ENCODE measurements at places on chromosomes 13 and 19. TPM values are rescaled to one million over a fixed set of nuclear protein-coding genes. Genes with fewer than 3 reads are reported as not detected.

GRCh38 chr13:45892513-45892912 lies 41.0 kb upstream of the SIAH3 start:
- no peak for DNase-seq

DNA sequence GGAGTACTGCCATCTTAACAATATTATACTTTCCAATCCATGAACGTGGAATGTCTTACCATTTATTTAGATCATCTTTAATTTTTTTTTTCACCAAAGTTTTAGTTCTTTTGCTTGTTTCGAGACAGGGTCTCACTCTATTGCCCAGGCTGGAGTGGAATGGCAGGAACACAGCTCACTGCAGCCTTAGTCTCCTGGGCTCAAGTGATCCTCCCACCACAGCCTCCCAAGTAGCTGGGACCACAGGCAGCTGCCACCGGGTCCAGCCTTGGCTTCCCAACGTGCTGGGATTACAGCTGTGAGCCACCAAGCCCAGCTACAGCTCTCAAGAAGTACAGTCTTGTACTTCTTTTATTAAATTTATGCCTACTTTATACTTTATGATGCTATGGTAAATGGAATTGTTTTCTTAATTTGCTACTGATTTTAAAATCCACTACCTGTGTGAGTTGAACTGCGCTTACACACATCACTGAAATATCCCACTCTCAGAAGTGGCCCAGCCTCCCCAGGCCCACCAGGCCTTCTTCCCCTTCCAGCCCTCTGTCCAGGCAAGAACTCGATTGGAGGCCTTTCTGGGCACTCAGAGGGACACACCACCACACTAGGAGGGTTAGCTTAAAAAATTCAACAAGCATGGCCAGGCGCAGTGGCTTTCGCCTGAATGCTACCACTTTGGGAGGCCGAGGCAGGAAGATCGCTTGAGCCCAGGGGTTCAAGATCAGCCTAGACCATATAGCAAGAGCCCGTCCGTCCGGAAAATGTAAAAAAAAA lies 1.0 kb upstream of the PGLS start:
- no peak for DNase-seq

- DNase-seq, result no peak
Observed at GRCh38 chr13:77042566-77043177, 15.7 kb upstream of the FBXL3 start.

DNA sequence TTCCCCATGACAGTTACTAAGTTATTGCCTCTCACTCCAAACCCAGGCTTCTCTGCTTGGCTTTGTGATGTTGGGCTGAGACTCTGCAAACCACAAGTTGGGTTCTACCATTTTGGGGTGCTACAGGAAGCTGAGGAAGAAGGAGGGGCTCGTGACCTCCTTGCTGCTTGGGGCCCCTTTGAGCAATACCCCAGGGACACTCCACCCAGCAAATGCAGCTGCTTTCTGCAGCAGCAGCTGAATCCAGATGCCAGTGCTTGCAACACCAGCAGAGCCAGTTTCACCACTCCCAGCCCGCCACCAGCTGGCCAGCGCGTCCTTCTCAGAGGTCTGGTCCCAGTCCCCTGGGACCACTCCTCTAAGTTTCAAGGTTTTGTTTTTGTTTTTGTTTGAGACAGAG lies 22.0 kb upstream of the UBAC2 start:
- no peak for DNase-seq

DNA sequence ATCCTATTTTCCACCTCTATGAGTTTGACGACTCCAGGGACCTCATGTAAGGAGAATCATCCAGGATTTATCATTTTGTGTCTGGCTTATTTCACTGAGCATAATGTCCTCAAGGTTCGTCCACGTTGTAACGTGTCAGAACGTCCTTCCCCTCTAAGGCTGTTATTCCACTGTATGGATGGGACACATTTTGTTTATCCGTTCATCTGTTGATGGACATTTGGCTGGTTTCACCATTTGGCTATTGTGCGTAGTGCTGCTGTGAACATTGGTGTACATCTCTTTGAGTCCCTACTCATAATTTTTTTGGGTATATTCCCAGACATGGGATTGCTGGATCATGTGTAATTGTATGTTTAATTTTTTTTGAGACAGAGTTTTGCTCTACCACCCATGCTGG lies 21.5 kb downstream of the CRTC1 start:
- no peak for DNase-seq

- no peak for DNase-seq
Observed at GRCh38 chr13:45861322-45861721, 9.8 kb upstream of the SIAH3 start.

DNA sequence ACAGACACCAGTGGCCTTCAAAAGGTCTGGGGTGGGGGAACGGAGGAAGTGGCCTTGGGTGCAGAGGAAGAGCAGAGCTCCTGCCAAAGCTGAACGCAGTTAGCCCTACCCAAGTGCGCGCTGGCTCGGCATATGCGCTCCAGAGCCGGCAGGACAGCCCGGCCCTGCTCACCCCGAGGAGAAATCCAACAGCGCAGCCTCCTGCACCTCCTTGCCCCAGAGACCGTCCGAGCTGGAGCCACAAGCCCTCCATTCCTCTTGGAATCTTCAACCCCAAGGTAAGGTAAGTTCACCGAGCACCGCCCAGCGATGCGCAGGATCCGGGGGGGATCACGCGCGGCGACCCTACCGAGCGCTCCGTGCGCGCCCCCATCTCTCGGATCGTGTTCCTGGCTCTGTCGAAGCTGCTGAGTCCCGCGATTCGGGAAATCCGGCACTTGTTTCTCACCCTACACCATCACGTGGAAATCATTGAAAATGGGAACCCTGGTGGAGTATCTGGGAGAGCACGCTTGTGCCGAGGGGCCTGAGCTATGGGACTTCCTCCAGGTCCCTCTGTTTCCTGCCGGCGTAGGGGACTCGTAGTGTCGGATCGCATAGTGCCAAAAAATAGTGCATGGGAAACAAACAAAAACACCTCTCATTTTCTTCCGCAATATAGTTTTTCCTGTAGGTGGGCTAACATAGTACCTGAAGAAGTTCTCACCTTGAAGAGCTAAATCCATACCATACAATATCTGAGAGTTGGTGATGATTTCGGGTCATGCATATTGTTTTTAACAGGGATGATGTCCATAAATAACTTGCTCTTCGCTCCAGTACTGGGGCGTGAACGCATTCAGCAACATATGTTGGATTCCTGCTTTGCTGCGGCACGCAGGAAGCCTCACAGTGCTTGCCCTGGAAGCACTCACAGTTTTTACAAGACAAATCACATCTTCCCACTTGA lies 9.3 kb downstream of the PDX1 start:
- no peak for DNase-seq

DNA sequence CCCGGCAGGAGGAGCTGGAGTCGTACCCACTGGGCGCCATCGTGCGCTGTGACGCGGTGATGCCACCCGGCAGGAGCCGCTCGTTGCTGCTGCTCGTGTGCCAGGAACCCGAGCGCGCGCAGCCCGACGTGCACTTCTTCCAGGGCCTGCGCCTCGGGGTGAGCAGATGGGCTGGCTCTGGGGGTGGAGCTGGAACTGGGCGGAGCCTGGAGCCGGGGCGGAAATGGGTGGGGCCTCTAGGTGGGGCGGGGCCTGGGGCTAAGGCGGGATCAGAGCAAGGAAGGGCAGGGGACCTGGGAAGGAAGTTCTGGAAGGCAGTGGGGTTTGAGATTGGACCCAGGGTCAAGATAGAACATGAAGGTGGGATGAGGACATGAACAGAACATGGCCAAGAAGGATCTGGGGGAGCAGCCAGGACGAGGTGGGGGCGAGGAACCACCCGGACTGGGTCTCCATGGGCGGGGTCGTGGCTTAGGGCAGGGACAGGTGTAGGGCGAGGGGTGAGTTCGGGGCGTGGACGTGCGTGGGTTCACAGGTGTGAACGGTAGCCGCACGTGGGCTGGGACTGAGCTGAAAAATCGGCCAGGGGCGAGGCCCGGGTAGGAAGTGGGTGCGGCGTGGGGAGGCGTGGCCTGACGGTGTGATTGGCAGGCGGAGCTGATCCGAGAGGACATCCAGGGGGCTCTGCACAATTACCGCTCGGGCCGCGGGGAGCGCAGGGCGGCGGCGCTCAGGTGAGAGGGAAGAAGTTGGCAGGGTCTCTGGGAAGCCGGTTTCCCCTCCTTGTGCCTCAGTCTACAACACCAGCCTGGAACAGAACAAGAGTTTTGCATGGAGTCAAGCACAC lies 4.7 kb downstream of the EPS8L1 start:
- DNase-seq, result peak; percentile 91

DNA sequence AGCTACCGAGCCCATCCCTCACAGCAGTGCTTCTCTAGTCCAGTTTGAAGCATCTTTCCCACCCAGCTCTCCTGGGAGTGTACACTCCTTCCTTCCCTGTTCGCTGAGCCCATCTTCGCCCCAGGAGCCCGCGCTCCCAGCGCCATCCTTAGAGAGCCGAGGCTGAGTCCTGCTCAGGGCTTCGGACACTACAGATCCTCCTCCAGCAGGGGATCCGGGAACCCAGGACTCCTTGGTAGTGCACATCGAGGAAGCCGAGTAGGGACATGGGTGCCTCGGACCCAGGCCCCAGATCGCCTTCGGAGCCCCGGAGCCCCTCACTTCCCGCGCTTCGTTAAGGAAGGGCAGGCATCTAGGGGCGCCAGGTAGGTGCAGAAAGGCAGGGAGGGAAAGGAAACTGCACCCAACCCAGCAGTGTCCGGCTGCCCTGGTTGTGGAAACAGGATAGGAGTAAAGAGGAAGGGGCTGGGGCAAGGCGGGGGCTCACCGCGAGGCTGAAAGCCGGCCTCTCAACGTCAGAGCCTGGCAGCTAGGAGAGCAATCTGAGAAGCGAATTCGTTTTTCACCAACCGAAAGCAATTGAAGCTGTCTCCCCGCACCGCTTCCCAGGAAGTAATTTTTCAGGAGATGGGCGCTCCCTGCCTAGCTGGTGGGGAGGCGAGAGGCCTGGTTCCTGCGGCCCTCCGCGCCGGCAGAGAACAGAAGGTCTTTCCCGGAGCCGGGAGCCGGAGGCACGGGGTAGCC lies 1.0 kb downstream of the PDX1 start:
- no peak for DNase-seq

- DNase-seq, result peak; percentile 75
Observed at GRCh38 chr19:34667349-34668076, 9.4 kb downstream of the SCGB2B2 start.

- DNase-seq, result no peak
Observed at GRCh38 chr13:64925727-64926126, 2304.4 kb downstream of the PCDH9 start.

GRCh38 chr13:103410002-103410401 lies 343.8 kb upstream of the SLC10A2 start:
- DNase-seq, result no peak

- no peak for DNase-seq
Observed at GRCh38 chr19:12899891-12900518, 9.0 kb downstream of the GCDH start.

GRCh38 chr19:28118235-28118634 lies 1094.7 kb downstream of the UQCRFS1 start:
- no peak for DNase-seq

- DNase-seq, result no peak
Observed at GRCh38 chr19:15926484-15926883, 7.8 kb downstream of the CYP4F11 start.

DNA sequence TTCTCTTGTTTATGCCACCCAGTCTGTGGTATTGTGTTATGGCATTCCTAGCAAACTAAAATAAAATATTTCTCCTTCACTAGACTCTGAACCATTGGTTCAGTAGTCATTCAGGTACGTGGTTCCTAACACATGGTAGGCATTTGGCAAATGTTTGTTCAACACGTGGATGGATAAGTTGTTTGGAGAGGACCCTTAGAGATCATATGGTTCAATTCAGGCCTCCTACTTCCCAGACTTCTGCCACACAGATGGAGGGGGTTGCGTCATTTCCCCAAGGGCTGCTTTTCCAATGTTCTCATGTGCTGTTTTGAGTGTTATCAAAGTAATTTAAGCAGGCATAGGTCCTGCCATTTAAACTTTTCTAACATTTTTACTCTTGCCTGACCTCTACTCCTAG lies 6.7 kb downstream of the CXCL17 start:
- DNase-seq, result no peak

DNA sequence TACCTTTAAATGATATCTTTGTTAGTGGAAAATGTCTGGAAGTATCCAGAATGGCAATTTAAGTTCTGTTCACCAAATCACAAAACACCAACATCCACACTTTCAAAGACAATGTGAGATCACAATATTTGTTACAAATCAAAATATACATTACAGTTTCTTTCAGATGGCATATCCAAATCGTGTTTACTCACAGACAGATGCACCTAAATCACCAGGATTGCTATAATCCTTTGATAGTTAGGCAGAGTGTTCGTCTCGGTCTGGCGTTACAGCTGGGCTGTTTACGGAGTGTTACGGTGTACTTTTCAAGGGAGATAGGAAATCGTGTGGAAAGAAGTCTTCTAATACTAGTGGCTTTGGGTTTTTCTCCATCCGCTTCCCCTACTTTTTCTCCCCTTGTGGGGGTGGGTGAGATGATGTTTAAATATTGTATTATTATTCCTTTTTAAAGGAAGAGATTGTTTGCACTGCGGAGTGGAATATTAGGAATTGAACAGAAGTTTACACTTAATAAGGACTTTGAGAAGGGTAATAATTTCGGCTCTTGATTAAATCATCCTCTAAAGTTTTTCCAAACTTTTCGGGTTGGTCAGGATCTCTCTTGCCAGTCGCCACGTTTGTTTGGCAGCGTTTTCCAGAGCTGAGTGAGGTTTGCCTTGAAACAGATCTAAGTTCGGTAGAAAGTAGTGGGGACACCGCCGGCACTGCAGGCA lies 1.8 kb downstream of the MAB21L1 start:
- DNase-seq, result no peak

GRCh38 chr13:23617551-23618024 lies 47.4 kb downstream of the TNFRSF19 start:
- no peak for DNase-seq

- no peak for DNase-seq
Observed at GRCh38 chr19:39506598-39506943, 7.8 kb downstream of the DLL3 start.

GRCh38 chr13:65787082-65787481 lies 1443.1 kb downstream of the PCDH9 start:
- DNase-seq, result no peak

DNA sequence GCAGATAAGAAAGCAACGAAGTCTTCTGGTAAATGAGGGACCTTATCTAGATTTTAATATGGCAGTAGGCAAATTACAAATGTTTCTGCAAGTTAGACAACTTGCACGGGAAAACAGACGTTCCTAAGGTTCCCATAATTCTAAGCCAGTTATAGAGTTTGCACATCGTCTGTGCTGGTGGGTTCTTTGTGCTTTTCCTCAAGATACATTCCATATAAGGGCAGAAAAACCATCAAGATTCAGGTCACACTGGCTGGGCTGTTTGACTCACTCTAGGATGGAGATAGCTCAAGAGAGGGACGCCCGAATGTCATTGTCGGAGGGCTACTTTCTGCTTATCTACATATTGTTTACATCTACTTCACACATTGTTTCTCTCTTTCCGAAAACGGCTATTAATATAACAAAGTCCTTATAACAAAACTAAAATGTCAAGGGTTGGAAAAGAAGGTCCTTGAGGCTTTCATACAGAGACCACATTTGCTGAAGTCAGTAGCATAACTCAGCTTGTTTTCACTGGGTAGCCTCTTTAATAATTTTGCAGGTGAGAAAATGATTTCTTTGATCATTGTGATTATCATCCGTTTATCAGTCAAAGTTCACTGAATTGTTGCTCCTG lies 44.4 kb downstream of the SOX1 start:
- DNase-seq, result no peak

The NLRP9 gene
- not detected for total RNA-seq

The AMER2 gene
- not detected for total RNA-seq

The CFAP97D2 gene
- not detected for total RNA-seq

The KLHL26 gene
- total RNA-seq, result 11.8 TPM

The EBI3 gene
- 2.0 TPM for total RNA-seq

The UQCRFS1 gene
- total RNA-seq, result 21.7 TPM

The ZNF44 gene
- total RNA-seq, result 12.6 TPM
